ENCODE measurements at places on chromosomes 7 and 10.
A peak's percentile ranks its signal among the peaks of the same experiment; 100 is the strongest.

DNA sequence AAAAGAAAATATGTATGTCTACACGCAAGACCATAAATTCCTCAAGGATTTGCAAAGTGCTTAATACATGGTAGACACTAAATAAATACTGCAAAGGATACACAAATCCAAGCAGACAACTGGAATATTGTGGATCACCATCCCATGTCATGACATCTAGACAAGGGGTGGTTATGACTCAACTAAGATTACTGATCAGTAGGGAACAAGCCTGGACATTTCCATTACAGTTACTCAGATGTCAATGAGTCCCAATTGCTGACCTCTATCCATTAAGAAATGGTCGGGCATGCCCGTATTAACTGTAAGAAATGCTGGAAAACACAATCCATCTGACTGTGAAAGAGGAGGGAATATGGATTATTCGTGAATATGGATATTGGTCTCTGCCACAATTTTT, 27.6 kb upstream of the RUFY2 start:
- DNase-seq = no peak

GRCh38 chr10:61565819-61566560, 96.7 kb upstream of the CABCOCO1 start:
- no peak for DNase-seq

DNA sequence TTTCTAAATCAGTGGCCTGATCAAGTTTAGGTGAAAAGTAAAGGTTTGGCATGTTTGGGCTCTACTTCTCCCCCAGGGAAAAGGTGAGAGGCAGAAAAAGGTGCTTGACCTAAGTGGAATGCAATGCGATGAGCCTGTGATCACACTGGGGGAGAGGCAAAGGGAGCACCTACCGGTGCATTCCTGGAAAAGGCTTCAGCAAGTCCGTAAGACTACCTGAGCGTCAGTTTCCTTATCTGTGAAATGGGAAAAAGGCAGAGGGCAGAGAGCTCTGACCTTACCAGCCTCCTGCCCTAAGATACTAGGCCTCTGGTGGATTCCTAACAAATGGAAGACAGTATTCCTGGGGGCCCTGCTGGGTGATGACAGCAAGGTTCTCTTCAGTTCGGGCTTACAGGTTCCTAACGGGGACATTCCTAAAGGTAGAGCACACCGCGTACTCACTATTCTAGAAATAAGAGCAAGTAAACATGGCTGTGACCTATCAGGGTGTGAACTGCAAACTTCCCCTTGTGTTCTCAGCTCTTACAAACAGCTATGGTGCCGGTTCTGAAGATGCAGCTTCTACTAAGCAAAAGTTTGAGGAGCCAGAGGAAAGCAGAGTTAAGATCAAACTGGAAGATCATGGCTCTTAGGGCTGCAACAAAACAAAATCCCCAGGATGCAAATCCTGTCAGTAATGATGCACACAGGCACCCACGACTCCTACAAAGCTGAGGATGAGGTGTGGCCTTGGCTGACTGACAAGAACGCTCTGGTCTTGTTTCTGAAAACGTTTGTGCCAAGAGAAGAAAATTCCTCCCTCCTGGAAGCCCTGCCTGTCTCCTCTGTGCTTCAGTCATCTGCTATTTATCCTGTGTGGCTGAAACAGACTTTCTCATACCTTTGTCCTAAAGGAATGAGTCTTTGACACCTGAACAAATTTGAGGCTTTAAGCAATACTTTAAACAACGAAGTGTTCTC, 13.3 kb upstream of the ACSL5 start:
- no peak for DNase-seq

DNA sequence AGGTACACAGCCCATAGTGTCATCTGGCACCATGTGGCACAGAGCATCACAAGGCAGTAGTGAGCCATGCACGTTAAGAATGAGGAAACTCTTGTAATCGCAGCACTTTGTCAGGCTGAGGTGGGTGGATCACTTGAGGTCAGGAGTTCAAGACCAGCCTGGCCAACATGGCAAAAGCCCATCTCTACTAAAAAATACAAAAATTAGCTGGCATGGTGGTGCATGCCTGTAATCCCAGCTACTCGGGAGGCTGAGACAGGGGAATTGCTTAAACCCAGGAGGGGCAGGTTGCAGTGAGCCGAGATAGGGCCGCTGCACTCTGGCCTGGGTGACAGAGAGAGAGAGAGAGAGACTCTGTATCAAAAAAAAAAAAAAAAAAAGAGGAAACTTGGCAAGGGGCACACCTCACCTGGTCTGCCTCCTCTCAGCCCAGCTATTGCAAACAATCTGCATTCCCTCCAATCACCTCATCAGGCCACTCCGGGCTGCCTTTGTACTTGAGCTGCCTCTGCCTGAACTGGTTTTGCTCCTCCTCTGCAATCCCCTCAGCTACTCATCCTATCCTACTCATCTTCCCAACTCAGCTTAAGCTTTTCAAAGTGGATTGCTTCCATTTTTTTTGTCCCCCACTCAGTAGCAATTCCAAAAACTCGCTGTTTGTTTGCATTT, 46.0 kb upstream of the OPTN start:
- no peak for DNase-seq

DNA sequence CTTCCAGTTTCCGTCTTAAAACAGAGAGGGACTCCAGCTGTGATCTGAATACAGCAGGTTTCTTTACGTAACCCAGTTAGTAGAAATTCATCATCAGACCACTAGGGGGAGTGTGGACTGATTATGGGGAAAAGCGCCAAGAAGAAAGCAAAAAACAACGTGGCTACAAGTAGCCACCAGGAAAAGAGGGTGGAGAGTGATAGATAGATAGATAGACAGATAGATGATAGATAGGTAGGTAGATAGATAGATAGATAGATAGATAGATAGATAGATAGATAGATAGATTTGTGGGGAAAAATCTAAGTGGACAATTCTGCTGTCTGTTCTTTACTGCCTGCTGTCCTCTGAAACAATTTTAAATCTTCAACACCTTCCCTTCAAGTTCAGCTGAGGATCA, 12.7 kb upstream of the AKR1B10 start:
- DNase-seq = peak; percentile 63

DNA sequence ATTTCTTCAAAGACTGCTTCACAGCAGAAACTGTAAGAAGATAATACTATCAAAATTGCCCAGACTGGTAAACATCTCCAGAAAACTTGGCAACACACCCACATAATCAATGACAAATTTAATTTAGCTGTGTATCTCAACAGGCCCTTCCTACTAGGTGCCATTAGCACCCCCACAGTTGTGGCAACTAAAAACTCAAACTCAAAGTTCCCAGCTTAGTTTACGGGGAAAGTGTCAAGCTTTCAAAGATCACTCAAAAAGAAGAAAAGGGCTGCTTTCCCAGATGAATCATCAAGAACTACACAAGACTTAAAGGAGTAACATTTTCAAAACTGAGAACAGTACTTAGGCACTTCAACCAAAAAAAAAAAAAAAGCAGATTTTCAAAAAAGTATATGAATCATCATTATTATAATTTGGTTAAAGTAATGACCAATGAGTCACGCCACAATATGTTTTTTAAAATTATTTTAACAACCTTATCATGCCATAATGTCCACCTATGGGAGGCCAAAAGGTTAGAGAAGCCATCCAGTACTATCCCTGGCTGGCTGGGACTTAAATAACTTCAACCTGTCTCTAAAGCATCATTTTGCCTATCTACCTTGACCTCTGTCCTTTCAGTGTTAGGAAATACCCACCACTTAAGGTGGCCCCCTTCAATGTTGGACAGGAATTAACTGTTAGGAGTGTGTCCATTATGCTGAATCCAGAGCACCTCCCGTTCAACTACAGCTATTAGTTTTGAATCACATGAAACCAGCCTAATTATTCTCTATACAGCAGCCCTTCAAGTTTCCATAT, 90.8 kb downstream of the ZFAND4 start:
- DNase-seq = no peak

- no peak for DNase-seq
Measured at GRCh38 chr7:132904209-132904608, 177.7 kb downstream of the CHCHD3 start.

GRCh38 chr10:119535837-119536507, 6.5 kb downstream of the RGS10 start:
- DNase-seq = no peak

DNA sequence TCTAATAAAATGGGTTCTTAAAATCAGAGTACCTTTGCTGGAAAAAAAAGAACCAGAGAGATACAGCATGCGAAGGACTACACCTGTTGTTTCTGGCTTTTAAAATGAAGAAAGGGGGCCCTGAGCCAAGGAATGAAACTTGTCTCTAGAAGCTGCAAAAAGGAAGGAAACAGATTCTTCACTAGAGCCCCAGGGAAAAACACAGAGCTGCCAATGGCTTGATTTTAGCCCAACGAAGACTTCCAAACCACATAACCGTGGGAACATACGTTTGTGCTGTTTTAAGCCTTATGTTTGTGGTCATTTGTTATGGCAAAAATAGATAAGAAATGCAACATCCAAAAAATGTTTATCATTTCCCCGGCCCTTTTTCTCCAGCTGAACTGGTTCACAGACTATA, 780.0 kb downstream of the SORCS1 start:
- DNase-seq = no peak

GRCh38 chr10:15169555-15170401, 1.3 kb upstream of the NMT2 start:
- DNase-seq = peak; percentile 34

DNA sequence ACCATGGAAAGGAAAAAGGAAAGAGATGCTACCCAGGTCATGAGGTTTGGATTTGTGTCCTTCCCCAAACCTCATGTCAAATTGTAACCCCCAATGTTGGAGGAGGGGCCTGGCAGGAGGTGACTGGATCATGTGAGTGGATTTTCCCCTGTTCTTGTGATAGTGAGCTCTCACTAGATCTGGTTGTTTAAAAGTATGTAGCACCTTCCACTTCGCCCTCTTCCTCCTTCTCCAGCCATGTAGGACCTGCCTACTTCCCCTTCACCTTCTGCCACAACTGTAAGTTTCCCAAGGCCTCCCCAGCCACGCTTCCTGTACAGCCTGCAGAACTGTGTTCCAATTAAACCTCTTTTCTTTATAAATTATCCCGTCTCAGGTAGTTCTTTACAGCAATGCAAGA, 113.9 kb downstream of the FAM107B start:
- DNase-seq = no peak

DNA sequence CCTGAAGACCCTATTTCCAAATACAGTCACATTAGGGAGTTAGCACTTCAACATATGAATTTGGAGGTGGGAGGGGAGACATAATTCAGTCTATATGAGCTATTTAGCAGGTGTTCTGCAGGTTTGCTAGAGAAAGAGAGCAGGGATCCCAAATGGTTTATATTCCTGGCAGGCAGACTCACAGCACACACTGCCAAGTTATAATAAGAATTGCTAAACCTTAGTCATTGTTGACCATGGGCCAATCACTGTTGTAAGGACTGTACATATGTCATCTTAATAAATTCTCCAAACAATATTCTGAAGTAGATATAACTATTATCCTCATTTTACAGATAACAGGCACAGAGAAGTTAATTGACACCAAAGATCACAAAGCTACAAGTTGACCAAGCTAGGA, 1.5 kb upstream of the CCDC3 start:
- DNase-seq = no peak

GRCh38 chr10:50345545-50345944, 94.2 kb upstream of the ASAH2 start:
- DNase-seq = no peak

DNA sequence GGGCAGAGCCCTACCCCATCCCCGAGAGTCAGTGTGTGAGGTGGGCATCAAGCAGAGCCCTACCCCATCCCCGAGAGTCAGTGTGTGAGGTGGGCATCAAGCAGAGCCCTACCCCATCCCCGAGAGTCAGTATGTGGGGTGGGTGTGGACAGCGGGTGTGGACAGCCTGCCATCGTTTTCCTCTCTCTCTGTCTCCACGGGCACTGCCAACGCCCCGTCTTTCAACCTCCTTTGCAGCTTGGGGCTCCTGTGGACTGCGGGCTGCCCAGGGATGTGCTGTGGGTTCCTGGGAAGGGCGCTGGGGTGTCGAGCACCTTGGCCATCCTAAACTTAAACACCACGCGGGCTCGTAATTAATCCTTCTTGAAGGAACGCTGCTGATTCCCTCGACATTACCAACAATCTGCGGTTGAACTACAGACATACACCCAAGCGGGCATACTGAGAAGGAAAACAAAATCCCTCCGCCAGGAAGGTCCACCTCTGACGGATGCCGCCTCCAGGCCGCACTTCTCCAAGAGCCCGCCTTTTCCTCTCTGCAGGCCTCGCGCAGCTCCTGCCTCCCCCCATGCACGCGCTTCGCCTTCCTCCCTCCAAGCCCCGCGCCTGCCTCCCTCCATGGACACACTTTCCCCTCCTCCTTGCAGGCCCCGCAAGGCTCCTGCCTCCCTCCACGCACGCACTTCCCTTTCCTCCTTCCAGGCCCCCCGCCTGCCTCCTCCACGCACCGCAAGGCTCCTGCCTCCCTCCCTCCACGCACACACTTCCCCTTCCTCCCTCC, 65.1 kb downstream of the ADARB2 start:
- DNase-seq = no peak

DNA sequence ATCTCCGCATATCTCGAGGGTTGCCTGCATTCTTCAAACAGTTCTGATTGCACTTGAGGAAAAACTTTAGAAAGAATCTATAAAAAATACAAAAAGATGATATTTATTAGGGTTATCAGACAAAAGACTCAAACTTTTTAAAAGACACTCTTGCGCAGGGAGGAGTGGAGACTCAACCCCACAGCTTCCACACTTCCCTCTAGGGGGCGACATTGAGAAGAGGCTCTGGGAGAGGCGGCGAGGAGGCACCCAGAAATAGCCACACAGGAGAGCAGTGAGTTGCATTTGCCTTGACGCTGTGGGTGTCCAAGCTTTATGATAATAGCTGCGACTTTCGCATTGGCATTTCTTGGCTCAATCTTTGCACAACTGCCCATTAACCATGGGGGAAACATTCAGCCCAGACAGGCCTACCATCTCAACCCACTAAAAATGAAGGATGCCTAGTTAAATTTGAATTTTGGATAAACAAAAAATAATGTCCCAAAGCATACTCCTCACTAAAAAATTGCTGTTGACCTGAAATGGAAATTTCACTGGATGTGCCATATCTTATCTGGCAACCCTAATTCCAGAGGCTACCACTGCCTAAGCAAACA, 86.2 kb downstream of the EBF3 start:
- DNase-seq = no peak

GRCh38 chr10:53682458-53682857, 909.9 kb upstream of the MBL2 start:
- no peak for DNase-seq

DNA sequence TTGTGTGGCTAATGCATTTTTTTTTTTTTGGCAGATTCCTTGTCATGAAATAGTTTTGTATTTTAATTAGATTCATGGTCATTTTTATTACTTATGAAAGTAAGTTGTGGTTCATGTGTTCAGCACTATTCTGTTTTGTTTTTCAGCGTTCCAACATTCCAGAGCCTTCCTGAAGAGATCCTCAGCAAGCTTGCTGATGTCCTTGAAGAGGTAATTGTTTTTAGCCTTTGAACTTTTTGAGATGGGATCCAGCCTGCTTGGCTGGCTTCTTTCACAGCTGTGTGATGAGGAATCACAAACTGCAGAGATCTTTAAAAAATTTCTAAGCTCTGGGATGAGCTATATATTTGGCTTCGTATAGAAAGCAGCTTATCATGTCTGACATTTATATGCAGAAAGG, 208.0 kb upstream of the CSTF2T start:
- DNase-seq = no peak

GRCh38 chr10:16182688-16183087, 254.1 kb upstream of the PTER start:
- DNase-seq = no peak

Measured in left lung (tissue), 14 donors.